ELR (cell line): ENCODE measurements at places on chromosomes 4 and X.

DNA sequence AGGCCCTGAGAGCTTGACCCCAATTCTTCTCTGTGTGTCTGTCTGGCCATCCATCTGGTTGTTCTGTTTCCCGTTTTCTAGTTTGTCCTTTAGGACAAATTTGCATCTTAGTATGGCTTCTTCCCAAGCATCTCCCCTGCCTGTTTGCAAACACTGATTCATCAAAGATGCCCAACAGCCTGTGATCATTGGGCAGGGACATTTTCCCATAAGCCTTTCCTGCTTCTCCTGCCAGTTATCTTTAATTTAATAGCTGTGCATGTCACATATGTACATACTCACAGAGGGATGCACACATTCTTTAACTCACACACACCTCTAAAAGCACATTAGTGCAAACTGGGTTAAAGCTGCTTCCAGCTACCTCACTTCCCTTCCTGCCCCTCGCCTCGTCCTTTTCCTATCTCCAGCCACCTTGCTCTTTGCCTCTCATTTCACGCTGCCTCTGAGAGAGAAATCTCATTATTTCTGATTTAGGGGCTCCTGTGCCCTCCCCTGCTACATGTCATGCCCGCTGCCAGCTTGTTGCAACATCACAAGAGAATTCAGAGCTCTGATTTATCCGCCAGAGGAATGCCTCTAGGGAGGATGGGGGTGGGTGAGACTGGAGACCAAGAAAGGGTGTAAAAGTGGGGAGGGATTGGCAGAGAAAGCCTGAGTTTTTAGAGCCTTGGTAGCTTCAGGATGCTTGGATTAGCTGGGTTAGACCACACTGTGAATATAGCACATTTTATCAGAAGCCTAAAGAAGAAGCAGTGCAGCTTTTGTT lies 100.6 kb downstream of the NHS start:
- no peak for DNase-seq

DNA sequence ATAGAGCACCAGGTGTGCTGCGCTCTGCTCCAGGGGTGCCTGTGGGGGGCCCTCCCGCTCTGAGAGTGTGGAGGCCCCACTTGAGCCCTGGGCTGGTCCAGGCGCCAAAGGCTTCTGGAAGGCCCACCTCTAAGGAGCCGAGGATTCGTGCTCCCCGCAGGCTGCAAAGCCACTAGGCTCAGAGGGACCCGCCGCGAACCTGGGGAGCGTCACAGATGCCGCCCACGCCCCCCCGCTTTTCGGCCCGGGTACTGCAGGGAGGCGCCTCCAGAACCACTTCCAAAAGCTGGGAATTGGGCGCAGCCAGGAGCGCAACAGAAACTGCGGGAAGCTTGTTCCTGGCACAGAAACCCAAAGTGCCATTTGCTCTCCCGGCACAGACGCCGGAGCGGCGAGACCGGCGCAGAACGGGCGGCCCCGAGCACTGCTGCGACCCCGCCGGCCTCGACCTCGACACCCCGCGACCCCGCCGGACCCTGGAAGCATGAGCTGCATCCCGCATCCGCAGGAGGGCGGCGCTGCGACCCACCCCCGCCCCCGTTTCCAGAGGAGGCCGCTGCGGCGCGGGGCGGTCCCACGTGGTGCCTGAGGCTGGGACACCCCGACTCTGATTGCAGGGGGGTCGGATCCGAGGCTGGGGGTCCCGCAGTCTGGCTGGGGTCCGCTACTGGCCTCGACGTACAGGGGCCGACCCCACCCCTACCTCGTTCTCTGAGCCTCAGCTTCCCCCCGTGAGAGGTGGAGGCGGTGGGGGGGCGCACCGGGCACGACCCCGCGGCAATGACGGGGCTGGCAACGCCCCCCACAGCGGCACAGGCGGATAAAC lies 30.8 kb downstream of the CPLX1 start:
- no peak for DNase-seq

GRCh38 chr4:125780164-125780563 lies 465.4 kb downstream of the FAT4 start:
- no peak for DNase-seq

DNA sequence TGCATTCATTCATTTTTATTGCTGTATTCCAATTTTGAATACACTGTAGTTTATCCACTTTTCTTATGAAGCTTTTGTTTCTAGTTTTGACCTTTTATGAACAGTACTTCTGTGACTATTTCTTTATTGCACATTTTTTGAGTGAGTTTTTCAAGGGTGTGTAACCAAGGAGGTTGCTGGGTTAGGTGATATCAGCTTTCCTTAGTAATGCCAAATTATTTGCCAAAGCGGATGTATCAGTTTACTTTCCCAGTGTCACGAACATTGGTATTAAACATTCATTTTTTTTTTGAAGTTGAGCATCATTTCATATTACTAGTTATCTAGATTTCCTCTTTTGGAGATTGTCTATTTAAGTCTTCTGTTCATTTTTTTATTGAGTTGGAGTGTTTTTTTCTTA lies 32.9 kb downstream of the STIM2 start:
- no peak for DNase-seq

DNA sequence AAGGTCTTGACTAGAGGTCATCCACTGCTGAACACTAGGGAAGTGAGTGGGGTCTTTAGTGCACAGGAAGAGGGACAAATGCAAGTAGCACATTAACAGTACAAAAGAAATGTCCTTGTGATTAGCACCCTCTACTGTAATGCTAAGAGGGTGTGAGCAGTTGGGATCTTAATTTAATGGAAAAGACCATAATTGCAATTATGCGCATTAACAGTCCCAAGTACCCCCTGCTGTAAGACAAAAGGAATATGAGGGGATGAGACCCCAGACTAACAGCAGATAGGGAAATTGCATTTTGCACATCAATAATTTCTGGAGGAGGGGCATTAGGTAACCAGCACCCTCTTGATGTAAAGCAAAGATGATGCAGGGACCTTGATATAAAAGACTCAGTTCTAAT lies 285.0 kb downstream of the CHIC1 start:
- DNase-seq = no peak

DNA sequence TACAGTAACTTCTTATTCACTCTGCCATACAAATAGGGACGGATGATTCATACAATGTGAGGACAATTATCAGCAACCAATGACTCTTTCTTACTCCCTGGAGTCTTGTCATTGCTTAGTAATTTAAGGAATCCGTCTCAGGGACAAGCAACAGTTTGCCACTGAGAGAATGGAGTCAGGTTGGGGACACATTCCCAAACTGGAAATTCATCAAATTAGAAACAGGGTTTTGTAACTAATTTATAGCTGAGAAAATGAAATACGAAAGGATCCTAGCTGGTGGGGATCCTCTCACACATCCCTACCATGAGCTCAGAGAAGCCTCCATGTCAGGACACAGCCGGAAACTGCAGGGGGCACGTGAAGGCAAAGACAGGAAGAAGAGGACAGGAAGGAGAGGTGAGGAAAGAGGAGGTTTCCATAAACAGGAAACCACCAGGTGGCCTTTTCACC lies 50.4 kb upstream of the KDR start:
- DNase-seq = peak; percentile 90

DNA sequence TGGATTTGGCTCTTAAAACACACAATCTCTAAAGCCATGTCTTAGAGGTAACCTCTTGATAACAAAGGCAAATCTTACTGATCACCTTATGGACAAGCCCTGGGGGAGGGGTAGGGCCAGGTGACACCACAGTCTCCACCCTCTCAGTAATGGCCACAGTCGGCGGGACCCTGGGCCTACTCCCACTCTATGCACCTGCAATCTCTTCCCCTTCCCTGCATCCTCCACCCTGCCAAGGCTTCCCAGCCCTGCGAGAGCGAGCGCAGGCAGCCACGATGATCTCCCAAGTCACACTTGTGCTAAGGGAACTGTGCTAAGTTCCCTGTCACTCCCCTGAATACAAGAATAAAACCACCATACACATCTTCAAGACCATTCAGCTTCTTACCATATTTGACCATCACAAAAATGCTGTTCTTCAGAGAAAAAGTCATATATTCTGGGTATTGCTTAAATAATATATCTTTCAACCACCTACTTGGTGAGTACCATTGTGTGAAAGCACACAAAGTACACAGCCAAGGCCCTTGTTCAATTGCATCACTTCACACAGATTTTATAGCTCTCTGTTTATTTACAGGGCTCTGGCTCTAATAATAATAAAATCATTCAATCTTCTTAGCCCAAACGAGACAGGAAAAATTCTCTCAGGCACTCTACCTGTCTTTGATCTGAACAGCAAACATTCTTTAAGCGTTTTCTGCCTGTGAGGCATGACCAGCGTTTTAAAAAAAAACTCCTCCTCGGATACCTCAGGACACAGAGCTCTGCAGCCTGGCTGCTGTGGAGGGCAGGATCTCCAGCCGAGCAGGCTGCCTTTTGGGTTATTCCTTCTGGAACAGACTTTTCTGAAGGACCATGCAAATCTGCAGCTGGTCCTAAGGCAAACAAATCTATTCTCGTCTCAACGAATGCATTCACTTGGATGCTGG lies 115.7 kb upstream of the MAP3K15 start:
- no peak for DNase-seq

DNA sequence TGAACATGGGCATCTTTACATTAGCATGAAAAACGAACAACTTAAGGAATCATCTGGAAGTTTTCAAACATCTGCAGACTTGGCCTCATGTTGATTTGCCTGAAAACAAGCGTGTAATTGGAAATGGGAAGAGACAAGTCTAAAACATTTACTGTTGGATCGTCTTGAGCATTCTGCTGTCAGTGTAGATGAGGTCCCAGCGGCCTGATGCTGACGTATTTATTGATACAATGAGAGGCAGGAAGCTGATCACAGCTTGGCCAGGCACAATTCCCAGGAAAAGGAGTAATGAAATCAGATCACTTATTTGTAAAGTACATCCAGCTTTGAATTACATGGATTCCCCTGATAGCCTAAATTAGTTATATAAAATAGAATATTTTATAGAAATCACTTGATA lies 210.6 kb downstream of the CLCN4 start:
- no peak for DNase-seq

GRCh38 chr4:8537041-8537461 lies 43.1 kb upstream of the GPR78 start:
- DNase-seq = peak; percentile 93

GRCh38 chrX:153926552-153926857 lies 441 bp upstream of the ARHGAP4 start:
- DNase-seq = no peak

DNA sequence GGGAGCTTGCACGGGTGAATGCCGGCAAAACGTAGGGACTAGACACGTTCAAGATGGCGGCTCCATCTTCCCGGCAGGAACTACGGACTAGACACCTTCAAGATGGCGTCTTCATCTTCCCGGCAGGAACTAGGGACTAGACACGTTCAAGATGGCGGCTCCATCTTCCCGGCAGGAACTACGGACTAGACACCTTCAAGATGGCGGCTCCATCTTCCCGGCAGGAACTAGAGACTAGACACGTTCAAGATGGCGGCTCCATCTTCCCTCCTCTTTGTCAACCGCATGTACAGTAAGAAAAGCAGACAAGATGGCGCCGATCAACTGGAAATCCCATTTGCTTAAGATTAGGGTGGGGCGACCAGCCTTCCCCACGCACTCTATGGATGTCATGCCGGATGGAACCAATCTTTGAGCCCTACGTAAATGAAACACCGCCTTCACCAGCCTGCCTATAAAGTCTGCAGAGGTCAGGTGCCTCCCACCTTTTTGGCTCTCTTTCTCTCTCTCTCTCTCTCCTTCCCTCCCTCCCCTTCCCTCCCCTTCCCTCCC lies 222.4 kb downstream of the CRLF2 start:
- DNase-seq = peak; percentile 80

DNA sequence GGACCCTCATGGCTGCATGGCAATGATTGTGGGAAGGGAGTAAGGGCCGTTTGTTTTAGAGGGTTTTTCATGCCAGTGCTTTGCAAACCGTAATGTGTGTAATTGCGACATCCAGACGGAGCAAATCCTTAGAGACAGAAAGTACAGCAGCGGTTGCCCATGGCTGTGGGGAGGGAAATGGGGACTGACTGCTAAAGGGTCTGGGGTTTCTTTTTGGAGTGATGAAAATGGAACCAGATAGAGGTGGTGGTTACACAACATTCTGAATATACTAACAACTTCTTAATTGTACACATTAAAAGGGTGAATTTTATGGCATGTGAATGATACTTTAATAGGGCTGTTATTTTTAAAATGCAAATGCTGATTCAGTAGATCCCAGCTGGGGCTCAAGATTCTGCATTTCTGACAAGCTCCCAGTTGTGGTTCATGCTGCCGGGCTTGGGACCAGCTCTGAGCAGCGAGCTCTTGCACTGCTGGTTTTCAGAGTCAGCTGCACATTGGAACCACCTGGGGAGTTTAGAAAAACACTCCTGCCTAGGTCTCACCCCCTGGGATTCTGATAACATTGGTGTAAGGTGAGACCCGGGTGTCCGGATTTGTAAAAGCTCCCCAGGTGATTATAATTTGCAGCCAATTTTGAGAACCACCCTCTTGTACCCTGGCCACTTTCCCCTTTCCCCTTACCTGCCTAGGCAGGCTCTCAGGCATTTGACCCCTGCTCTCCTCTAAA lies 47.7 kb downstream of the PRPS1 start:
- no peak for DNase-seq

DNA sequence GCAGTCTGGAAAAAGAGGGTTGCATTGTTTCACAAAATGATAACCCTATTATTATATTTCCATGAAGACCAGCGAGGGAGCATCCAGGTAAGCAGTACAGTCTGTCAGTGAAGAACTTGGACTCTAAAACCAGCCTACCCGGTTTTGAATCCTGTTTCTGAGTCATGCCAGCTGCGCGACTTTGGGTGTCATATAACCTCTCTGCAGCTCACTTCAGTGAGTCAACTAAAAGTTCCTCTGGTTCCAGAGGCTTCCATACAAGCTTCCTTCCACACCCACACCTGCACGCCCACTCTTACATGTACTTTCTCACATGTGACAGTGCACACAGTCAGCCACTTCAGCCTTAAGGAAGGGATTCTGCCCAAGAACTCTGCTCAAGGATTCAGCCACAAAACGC lies 49.8 kb upstream of the PRPS2 start:
- DNase-seq = no peak
